ENCODE measurements at places on chromosomes 12 and 14.

DNA sequence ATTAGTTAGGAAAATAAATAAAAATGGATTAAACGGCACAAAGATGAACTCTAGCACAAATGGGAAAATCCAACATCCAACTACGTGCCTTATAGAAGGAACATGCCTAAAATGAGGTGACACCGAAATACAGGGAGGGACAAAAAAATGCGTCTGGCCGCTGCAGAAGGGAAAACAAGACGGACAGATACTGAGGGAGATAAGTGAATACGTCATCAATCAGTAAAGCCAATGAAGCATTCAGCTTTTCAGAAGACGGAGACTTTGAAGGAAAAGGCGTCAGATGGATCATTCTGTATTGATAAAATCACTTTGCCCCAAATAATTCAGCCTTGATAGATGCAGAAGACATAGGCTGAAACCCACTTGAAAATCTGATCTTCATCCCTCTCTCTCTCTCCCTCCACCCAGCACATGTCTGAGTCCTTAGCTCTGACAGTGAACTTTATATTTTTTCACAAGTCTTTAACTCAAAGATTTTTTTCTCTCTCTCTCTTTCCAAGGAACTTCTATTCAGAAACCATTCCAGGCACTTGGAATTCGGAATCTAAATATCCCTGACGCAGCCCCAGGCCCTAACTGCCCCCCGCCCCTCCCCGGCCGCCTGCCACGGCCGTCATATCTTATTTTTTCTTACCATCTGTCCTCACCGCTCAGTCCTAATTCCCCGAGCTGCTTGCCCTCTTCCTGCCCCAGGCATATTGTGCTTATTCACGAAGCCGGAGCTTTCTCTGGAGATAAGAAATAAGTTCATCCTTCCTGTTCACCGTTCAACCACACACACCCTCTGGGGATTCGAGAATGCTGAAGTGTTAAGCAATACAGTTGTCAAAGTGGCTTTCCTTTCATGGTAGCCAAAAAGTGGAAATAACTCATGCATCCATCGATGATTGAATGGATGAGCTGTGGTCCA, 35.5 kb upstream of the RFLNA start:
- no peak for DNase-seq

- DNase-seq, result no peak
Observed at GRCh38 chr14:92733007-92733406, 15.4 kb downstream of the LGMN start.

DNA sequence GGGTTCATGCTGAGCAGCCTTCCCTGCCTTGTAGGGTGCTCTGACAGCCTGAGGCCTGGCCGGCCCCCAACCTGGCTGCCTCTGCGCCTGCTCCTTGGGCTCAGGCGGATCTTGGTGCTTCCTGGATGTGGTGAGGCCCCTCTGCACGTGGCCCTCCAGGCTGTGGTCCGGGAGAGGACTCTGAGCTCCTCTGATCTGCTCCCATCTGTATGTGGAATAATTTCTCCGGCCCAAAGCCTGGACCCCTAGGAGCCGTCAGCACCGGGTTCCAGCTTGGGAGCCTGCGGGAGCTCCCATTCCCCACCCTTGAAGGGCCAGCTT, 21.3 kb upstream of the EIF2B2 start:
- no peak for DNase-seq

DNA sequence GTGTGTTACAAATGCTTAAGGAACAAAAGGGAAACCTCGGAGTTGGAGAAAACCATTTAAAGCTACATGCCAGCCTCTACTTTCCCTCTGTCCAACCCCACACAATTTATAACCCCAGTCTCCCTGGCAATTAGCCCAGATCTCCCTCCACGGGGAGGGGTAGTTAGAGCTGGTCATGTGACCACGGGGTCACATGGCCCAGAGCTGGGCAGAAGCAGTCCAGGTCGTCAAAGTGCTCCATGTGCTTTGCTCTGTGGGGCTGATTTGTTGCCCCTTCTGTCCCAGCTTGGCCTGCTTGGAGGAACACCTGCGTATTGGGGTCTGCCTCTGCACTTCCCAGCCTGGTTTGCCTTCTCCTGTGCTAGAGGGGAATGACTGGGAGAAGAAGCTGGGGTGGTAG, 219.1 kb downstream of the RBM19 start:
- no peak for DNase-seq

GRCh38 chr14:88660056-88660455, 97.2 kb downstream of the ZC3H14 start:
- DNase-seq, result no peak

DNA sequence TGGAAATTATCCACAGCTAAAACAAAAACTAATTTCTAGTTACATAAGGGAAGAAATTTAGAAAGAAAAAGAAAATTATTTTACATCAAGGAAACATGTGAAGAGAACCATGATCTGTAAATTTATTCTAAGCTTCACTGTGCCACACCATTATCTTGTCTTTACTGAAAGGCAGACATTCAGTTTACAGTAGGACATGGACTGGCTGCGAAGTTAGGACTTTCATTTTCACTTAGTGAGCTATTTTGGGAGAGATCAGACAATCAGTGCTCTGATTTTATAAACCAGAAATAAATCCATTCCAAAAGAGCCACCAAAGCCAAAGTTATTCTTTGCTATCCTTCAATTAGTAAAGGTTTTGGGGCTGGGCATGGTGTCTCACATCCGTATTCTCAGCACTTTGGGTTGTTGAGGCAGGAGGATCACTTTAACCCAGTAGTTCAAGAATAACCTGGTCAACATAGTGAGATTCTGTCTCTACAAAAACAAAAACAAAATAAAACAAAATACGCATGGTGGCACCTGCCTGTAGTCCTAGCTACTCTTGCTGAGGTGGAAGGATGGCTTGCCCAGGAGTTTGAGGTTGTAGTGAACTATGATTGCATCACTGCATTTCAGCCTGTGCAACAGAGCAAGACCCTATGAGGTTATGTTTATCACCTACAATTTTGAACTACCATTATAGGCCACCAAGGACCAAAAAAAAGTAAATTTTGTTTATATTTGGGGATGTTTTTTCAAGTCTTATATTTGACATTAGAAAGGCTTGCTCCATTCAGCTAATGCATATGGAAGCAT, 1084.8 kb upstream of the ATXN7L3B start:
- no peak for DNase-seq

- no peak for DNase-seq
Observed at GRCh38 chr12:131916306-131917138, 12.6 kb upstream of the PUS1 start.

- DNase-seq, result no peak
Observed at GRCh38 chr12:100168562-100168961, 25.9 kb upstream of the BLTP3B start.

DNA sequence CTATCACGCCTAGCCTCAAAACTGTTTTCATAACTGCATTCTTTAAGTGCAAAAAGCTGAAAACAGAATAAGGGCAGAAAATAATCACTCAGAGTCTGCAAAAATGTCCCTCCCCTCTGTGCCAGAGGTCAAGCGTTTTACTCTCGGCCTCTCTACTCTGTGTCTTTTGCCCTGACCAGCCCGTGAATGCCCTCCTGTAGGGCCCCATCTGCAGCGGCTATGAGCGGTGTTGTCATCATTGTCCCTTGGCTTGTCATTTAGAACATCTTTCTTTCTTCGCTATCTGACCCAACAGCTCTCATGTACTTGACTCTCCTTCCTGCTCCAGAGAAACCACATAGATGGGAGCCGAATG, 21.7 kb downstream of the ELK3 start:
- DNase-seq, result no peak

DNA sequence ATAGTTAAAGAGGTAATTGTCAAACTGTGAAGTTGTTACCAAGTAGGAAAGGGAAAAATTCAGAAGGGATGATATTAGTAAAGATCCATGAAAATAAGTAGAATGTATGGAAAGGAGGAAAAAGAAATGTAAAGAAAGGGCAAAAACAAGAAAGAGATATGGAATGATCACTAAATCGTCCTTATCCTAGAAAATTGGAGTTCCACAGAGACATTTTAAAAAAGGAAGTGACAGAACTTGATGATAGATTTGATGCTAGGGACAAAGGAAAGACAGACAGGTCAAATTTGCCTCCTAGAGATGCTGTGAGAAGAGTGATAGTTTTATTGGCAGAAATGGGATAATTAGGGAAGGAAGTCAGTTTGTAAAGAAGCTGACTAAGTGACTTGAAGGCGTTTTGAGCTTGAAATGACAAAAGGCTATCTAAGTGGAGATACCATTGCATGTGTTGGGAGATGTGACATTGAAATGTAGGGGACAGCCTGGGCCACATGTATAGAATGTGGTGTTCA, 20.6 kb downstream of the TTC8 start:
- DNase-seq, result no peak

DNA sequence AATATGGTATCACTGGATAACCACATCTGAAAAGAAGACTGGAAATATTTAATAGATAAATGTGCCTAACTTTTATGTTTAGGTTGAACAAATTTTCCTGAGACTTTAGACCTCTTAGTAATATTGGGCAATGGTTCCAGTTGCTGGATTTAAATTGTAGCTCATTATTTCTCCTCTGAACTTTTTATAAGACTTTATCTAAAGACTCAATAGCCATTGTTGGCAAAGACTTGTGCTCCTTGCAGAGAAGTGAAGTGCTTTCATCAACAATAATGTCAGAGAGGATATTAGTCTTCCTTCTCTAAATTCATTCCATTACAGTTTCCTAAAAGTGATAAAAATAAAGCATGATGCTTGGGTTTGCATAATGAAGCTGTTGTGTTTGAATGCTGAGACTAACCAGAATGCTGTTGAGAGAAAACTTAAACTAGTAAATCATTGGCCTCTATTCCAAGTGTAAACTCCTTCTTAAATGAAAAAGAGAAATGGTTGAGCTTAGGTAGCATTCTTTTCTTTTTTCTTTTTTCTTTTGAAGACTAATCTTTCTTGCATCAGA, 200.2 kb downstream of the TMTC3 start:
- DNase-seq, result no peak

- no peak for DNase-seq
Observed at GRCh38 chr12:98296462-98297079, 218.8 kb upstream of the TMPO start.

GRCh38 chr12:27385766-27386564, 53.3 kb downstream of the BMAL2 start:
- DNase-seq, result no peak

- DNase-seq, result no peak
Observed at GRCh38 chr12:117036547-117036946, 62.7 kb downstream of the TESC start.

DNA sequence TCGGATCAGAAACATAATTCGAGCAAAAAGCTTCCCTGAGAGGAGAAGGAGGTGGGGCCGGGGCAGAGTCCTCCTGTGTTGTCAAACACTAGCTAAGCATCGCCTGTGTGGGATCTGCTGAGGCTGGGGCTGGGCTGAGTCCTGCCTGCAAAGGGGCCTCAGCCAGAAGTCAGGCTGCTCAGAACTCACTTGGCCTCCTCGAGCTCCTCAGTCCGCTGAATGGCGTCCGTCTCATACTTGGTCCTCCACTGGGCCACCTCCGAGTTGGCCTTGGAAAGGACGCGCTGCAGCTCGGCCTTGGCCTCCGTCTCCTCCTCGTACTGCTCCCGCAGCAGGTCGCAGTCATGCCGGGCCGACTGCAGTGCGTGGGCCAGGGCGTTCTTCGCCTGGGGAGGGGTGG, 9.9 kb upstream of the MYH6 start:
- DNase-seq, result no peak

DNA sequence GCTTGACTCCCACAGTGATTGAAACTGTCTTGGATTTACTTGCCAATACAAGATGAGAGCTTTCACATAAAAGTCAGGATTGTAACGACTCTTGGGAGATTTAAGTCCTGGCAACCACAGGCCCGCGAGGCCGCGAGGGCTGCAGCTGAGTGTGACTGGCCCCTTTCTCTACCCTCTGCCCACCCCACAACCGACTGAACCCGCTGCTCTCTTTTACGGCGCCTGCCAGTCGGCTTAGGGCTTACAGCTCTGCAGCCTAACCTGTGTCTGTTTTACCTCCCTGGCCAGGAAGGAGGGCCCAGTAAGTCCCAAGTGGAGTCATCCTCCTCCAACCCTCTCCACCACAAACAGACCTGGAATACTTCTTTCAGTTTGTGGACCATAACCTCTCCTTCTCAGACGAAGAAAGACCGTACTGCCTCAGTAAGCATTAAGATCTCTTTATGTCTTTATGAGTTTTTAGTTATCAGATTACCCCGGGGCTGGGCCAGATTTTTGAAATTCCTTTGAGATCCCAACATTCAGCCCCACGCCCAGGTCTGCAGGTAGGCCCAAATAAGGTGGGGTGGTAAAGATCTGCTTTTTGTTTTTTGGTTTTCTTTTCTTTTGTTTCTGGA, 12.6 kb upstream of the TIGAR start:
- DNase-seq, result no peak

DNA sequence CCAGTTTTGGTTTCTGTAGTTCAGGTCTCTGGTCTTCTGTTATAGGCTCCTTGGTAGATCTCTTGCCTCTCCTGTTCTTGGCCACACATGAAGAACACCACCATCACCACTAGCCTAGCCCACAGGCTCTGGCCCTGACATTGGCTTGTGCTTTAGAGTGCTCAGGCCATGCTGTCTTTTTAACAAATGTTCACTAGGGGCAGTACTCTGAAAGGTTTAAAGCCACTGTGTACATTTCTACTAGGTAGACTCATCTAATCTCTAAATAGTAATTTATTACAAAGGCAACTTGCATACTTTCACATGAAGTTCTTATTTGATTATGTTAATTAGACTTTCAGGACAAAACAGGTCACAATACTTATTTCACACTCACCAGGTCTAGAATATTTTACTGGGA, 38.3 kb downstream of the PDE6H start:
- no peak for DNase-seq

- DNase-seq, result no peak
Observed at GRCh38 chr14:91929700-91930099, 17.8 kb downstream of the FBLN5 start.

DNA sequence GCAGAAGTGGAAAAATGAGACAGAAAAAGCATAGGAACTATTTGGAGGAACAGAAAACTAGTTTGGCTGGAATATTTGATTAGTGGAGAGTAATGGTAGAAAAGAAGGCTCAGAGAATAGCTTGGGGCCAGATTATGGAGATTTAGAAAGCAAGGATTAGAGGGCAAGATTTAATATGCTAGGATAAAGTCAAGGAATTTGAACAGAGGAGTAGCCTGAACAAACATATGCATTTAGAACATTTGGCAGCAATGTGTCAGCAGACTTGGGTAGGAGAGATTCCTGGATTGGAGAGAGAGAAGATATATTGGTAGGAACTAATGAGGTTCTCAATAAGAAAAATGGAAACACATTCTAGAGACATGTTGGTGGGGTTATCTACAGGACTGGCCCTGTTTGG, 229.2 kb upstream of the PKP2 start:
- DNase-seq, result no peak
